Caco-2 (cell line): ENCODE measurements at places on chromosomes 13 and 19.

- H3K27ac ChIP-seq, result peak overlapping the region; percentile 85
- 0 out of 2 replicates have a peak, but pooled peaks cover 2% of the 10 kb centered on the region for H3K36me3 ChIP-seq
- H3K27me3 ChIP-seq, result no peaks in the 10 kb centered on the region
- no peak overlapping the region for H3K4me3 ChIP-seq
Measured at GRCh38 chr19:46950526-46951170, 69.0 kb upstream of the NPAS1 start.

GRCh38 chr13:50518781-50519201 is 324.7 kb downstream of the DLEU7 start:
- no peak for DNase-seq
- H3K27ac ChIP-seq, result no peak overlapping the region
- H3K4me1 ChIP-seq, result peaks cover 19% of the 10 kb centered on the region
- H3K36me3 ChIP-seq, result no peaks in the 10 kb centered on the region
- no peak overlapping the region for H3K4me3 ChIP-seq
- no peaks in the 10 kb centered on the region for H3K27me3 ChIP-seq

- no peaks in the 10 kb centered on the region for H3K36me3 ChIP-seq
- no peak for DNase-seq
- H3K27me3 ChIP-seq, result no peaks in the 10 kb centered on the region
Measured at GRCh38 chr13:101739382-101740178, 287.1 kb downstream of the ITGBL1 start.

GRCh38 chr13:41809962-41810361 is 150.9 kb downstream of the VWA8 start:
- no peaks in the 10 kb centered on the region; the same call in 1 of the 2 replicates for H3K4me1 ChIP-seq
- no peaks in the 10 kb centered on the region for H3K27me3 ChIP-seq
- no peak overlapping the region for H3K4me3 ChIP-seq
- DNase-seq, result no peak

DNA sequence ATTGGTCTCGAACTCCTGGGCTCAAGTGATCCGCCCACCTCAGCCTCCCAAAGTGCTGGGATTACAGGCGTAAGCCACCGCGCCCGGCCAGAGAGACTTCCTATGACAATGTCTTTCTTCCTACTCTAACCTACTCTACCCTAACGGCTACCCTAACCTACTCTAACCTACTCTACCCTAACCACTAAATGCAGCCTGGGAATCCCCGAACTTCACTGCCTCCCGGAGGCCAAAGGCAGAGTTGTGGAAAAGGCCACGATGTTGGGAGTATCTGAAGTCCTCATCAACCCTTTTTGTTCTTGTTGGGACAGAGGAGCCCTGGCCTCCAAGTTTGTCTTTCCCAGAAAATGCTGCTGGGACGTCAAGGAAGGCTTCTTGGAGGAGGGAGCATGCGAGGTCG is 967 bp upstream of the NR2C2AP start:
- no peak overlapping the region for H3K4me3 ChIP-seq
- no peaks in the 10 kb centered on the region for H3K36me3 ChIP-seq
- peaks cover 4% of the 10 kb centered on the region; the same call in 1 of the 2 replicates for H3K4me1 ChIP-seq
- no peak for DNase-seq
- peak overlapping the region; percentile 87 for H3K27ac ChIP-seq

DNA sequence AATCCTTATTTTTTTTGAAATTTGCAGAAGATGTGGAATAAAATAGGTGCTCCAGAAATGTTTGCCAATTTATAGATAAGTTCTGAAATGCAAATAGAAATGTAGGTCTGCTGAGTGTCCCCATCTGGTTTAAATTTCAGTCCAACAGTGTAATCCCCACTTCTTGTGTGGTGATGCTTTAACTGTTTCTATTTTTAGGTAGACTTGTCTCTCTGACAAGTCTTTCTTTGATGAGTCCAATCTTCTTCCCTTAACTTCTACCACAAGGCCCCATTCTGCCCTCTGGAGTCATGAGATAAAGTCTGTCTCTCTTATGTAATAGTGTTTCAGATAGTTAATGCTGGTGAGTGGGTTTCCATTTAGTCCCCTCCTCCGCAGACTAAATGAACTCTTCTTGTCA is 390.4 kb downstream of the RFC3 start:
- peak overlapping the region; percentile 9 for H3K27ac ChIP-seq
- no peak overlapping the region for H3K4me3 ChIP-seq
- H3K4me1 ChIP-seq, result no peaks in the 10 kb centered on the region
- DNase-seq, result no peak

- no peaks in the 10 kb centered on the region for H3K27me3 ChIP-seq
- no peak overlapping the region for H3K4me3 ChIP-seq
- no peak overlapping the region for H3K27ac ChIP-seq
- H3K4me1 ChIP-seq, result no peaks in the 10 kb centered on the region
- no peak for DNase-seq
Measured at GRCh38 chr13:42497798-42498197, 76.2 kb upstream of the TNFSF11 start.

GRCh38 chr13:28037399-28037798 is 48.9 kb upstream of the URAD start:
- H3K4me1 ChIP-seq, result 0 out of 2 replicates have a peak, but pooled peaks cover 8% of the 10 kb centered on the region
- no peak overlapping the region for H3K27ac ChIP-seq
- no peak for DNase-seq
- H3K4me3 ChIP-seq, result no peak overlapping the region

- peaks cover 99% of the 10 kb centered on the region for H3K4me1 ChIP-seq
- H3K36me3 ChIP-seq, result no peaks in the 10 kb centered on the region
- H3K27me3 ChIP-seq, result no peaks in the 10 kb centered on the region
- no peak overlapping the region for H3K4me3 ChIP-seq
- peak overlapping the region; percentile 75 for H3K27ac ChIP-seq
Measured at GRCh38 chr13:41608839-41609177, 151.5 kb downstream of the RGCC start.

DNA sequence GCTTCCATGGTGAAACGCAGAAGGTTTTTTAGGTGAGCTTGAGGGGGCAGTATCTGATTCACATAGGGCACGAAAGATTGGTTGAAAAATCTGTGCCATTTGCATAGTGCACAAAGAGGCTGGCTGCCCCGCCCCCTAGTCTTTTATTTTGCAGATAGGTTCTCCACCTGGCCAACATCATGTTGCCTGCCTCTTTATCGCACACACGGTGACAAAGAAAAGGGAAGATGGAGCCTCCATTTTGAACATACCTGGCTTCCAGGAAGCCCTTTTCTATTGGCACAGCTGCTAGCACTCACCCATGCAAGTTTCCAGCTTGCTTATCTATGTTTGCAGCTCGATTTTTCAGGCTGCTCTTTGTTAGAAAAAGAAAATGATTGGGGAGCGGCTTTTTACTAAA is 316.2 kb upstream of the KLHL1 start:
- peaks cover 11% of the 10 kb centered on the region; the same call in 1 of the 2 replicates for H3K4me1 ChIP-seq
- no peaks in the 10 kb centered on the region for H3K27me3 ChIP-seq
- no peak overlapping the region for H3K27ac ChIP-seq
- no peaks in the 10 kb centered on the region for H3K36me3 ChIP-seq

DNA sequence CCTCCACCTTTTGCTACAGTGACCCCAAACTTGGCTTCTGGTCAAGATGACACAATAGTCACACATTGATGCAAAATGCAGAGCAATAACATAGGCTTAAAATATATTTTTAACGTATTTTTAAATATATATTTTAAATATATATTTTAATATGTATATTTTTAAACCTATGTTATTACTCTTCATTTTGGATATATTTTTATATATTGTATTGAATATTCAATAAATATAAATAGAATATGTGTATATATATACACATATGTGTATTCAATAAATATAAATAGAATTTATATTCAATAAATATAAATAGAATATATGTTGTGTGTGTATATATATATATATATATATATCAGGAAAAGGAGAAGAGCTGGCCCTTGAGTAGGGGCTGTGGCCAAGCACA is 115.6 kb downstream of the POU4F1 start:
- H3K27me3 ChIP-seq, result no peaks in the 10 kb centered on the region
- DNase-seq, result no peak
- no peak overlapping the region for H3K4me3 ChIP-seq
- no peaks in the 10 kb centered on the region for H3K36me3 ChIP-seq

DNA sequence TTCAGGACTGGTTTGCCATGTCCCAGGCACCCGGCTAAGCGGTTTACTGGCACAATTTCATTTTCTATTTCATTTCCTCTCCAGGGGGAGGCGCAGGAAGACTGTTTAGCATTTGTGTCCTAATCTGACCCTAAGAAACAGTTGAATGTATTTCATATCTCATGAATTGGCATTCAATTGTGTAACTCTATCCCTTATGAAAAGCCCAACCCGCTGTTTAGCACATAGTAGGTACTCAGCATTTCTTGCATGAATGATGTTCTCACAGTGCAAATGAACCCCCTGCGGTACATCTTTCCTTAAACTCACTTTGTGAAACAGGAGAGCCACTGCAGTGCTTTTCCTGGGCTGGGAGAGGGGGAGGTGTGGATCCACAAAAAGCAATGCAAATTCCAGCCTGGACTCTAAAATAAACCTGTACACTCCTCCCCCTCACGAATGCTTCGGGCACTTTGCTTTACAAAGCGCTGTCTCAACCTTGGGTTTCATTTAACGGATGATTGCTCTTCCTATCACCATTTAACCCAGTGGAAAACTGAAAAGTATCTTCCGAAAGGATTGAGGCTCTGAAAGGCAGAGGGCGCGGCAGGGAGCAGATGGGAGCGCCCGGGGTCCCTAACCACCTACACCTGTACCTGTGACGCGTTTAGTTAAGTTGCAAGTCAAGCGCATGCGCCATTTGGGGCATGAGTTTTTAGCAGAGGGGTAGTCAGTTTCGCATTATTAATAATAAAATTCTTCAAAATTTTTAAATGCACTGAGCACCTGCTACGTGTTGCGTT is 1.2 kb upstream of the EEF2 start:
- no peaks in the 10 kb centered on the region for H3K27me3 ChIP-seq
- DNase-seq, result peak; percentile 67
- H3K36me3 ChIP-seq, result peaks cover 21% of the 10 kb centered on the region
- H3K27ac ChIP-seq, result peak overlapping the region; percentile 88
- H3K4me1 ChIP-seq, result peaks cover 12% of the 10 kb centered on the region
- H3K4me3 ChIP-seq, result peak overlapping the region; percentile 37

- H3K27me3 ChIP-seq, result no peaks in the 10 kb centered on the region
- no peaks in the 10 kb centered on the region for H3K36me3 ChIP-seq
- H3K4me3 ChIP-seq, result no peak overlapping the region
- DNase-seq, result no peak
- H3K4me1 ChIP-seq, result no peaks in the 10 kb centered on the region
Measured at GRCh38 chr13:74847966-74848365, 634.0 kb downstream of the TBC1D4 start.

- no peaks in the 10 kb centered on the region for H3K36me3 ChIP-seq
- H3K27me3 ChIP-seq, result no peaks in the 10 kb centered on the region
- no peak overlapping the region for H3K4me3 ChIP-seq
- H3K27ac ChIP-seq, result no peak overlapping the region
Measured at GRCh38 chr19:13766095-13766481, 1.8 kb downstream of the MRI1 start.

DNA sequence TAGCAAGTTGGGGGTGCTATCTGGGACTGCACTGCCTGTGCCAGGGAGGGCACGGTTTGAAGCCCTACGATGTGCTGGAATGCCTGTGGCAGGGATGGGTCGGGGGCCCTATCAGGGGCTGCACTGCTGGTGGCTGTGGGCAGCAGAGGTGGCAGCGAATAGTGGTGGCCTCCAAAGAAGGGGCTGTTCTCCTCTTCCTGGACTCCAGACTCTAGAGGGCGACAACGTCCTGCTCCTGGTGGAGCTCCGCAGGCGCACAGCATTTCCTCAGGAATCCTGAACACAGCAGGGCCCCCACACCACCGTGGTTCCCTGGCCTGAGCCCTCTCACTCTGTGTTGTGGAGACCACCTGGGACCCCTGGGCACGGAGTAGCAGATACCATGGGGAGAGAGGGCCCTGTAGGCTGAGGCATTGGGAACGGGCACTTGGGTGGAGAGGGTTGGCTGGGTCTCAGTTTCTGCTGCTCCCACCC is 145.6 kb downstream of the TNFRSF19 start:
- H3K4me1 ChIP-seq, result peaks cover 22% of the 10 kb centered on the region
- H3K36me3 ChIP-seq, result no peaks in the 10 kb centered on the region
- H3K27ac ChIP-seq, result peak overlapping the region; percentile 24
- peak; percentile 74 for DNase-seq
- H3K4me3 ChIP-seq, result no peak overlapping the region
- no peaks in the 10 kb centered on the region for H3K27me3 ChIP-seq

DNA sequence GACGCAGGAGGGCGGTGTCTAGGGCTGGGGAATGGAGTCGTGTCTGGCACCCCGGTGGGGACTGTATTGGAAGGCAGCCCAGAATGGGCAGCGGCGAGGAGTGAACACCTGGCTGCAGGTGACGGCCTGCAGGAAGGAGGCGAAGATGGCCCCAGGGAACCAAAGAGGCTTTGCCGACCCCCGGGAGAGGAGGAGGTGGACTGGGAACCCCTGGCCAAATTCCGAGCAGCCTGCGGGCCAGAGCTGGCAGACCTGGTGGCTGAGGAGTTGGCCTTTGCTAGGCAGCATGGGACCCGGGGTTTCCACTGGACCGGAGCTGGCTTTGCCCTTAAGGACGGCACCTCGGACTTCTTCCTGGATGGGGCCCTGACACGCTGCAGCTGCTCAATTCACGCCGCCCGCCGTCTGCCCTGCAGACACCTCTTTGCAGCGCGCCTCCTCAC is 25.9 kb downstream of the ZSWIM9 start:
- no peaks in the 10 kb centered on the region for H3K27me3 ChIP-seq
- no peaks in the 10 kb centered on the region for H3K4me1 ChIP-seq
- H3K4me3 ChIP-seq, result no peak overlapping the region
- no peaks in the 10 kb centered on the region for H3K36me3 ChIP-seq
- DNase-seq, result no peak

GRCh38 chr13:50955798-50956197 is 46.2 kb downstream of the RNASEH2B start:
- DNase-seq, result no peak
- no peak overlapping the region for H3K27ac ChIP-seq
- no peaks in the 10 kb centered on the region for H3K36me3 ChIP-seq

DNA sequence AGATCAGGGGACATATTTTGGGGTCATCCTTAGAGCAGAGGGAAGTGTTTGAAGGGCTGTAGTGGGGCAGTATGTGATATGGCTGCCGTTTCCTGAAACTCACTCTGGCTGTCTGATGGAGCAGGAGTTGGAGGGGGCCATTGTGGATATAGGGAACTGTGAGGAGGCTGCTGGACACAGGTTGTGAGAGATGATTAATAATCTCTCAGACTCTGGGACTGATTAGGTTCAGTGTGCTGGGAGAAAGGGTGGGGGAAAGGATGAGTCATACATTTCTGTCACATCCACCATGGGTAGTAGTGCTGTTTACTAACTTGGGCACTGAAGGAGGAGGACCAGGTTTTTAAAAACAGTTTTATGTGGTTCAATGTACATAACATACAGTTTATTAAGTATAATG is 4.8 kb downstream of the B3GLCT start:
- no peak overlapping the region for H3K4me3 ChIP-seq
- no peaks in the 10 kb centered on the region for H3K36me3 ChIP-seq
- H3K4me1 ChIP-seq, result peaks cover 6% of the 10 kb centered on the region
- no peaks in the 10 kb centered on the region for H3K27me3 ChIP-seq
- H3K27ac ChIP-seq, result no peak overlapping the region

DNA sequence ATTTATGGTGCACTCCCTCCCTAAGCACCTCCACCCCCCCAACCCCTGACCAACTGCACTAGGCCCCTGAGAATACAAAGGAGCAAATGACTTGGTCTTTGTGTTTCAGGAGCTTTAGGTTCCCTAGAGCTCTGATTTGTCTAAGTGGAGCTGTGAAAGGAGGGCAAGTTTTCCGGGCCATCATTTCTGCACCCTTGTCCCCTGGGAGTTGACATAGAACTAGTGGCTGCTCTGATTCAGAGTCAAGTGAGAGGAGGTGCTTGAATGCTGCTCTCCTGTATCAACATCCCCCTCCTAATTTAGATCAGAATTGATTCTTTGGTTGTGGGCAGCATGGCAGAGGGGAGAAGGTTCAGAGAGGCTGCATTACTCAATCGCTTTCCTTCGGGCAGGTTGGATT is 391.6 kb downstream of the KCNRG start:
- peaks cover 18% of the 10 kb centered on the region for H3K4me1 ChIP-seq
- H3K27ac ChIP-seq, result peak overlapping the region; percentile 24
- DNase-seq, result no peak
- H3K36me3 ChIP-seq, result no peaks in the 10 kb centered on the region
- no peaks in the 10 kb centered on the region for H3K27me3 ChIP-seq
